NCI-H526 treated with DMSO at 0.1 percent for 48 hours (cell line): ENCODE measurements at places on chromosomes 3 and 15.

DNA sequence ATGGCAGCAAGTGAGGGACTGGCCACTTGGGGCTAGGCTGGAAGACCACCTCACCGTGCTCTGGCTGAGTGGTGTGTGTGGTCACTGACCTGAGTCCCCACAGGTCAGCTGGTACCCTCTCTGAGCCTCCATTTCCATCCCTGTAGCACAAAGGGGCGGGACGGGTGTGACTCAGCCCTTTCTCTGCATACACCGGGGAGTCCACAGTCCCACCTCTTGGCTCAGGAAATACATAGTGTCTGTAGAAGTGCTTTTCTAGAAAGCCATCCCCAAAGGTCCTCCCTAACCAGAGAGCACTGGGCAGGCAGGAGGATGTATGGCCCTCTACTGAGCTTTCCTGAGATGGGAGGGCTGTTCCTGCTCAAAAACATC is 27.2 kb downstream of the WNT7A start:
- DNase-seq = no peak

DNA sequence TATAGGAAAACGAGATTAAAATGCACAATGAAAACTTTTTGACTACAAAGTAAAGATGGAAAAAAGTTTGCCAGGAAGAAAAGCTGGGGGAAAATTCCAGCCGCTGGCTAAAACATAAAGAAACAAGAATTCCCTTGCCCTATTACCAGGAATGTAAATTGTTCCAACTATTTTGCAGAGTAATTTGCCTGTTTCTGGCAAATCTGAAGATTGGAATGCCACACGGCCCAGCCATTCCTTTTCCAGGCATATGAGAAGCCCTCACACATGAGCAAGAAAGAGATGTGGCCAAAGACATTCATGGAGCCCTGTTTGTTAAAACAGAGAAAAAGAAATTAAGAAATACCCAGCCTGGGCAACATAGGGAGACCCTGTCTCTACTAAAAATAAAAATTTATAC is 8.4 kb upstream of the GATA2 start:
- no peak for DNase-seq

GRCh38 chr3:172622156-172622555 is 88.7 kb downstream of the NCEH1 start:
- DNase-seq = no peak

DNA sequence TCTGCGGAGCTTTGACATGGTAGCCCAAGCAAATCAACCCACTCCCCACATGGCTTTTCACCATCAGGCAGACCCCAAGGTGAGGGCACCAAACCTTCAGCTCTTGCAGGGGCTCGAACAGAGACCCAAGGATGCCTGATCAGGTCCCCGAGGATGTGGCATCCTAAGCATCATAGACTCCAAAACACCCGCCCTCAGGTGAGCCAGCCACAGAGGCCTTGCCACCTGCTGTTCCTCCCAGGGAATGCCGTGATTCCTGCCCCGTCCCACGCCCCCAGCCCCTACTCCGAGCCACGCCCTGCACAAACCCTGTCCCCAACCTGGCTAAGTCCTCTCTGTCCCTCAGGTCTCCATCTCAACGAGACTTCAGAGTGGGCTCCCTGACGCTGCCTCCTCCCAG is 34.7 kb upstream of the SLC41A3 start:
- no peak for DNase-seq

DNA sequence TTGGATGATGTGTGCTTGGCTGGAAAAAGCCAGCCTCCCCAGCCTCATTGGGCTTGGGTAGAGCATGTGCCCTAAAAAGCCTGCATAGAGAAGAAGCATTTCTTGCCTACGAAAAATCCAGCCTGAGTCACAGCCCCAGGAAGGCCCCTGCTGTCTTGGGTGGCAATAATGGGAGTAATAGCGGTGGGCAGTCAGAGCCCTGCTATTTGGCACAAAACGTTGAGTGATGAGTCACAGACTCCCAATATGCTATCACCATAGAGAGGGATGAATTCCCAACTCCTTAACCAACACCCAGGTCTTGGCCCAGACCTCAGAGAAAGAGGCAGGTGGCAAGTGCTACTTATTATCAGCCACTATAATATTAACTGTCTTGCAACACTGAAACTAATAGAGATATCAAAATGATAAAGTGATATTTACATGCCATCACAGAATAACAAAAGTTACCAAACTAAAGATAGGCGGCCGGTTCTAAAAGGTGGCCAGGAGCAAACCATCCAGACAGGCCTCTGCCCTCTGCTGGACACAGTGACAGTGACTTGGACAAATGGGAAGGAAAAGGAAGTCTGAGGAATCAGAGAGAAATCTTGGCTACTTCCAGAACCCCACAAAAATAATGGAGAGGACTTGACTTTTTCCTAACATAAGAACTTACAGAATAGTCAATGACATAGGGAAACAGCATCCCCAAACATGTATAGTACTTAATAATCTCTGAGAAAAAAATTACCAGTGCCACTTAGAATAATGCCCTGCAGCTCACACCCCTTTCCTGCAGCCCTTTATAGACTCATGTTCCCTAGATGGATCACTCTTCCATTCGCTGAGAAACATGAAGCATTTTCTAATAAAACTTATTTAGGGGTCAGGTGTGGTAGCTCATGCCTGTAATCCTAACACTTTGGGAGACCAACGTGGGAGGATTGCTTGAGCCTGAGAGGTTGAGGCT is 51.9 kb upstream of the MUC13 start:
- DNase-seq = no peak
